ENCODE measurements at places on chromosomes 4 and X.

- DNase-seq, result peak; percentile 28
Observed at GRCh38 chrX:22889819-22890218, 109.9 kb upstream of the DDX53 start.

DNA sequence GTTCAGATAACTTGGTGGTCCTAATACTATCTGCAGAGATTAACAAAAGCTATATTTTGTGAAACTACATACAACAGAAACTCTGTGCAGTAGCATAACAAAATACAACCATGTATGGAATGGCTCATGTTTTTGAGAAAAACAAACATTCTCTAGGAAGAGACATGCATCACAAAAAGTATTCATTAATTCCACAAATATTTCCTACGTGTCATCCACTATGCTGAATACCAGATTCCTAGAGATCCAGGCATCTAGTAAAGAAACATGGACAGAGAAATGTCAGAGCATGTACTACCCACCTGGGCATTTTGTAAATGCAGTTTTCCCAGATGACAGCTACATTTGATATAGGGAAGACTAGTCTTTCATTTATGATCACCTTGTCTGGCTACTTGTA lies 248.1 kb downstream of the OPHN1 start:
- no peak for DNase-seq

DNA sequence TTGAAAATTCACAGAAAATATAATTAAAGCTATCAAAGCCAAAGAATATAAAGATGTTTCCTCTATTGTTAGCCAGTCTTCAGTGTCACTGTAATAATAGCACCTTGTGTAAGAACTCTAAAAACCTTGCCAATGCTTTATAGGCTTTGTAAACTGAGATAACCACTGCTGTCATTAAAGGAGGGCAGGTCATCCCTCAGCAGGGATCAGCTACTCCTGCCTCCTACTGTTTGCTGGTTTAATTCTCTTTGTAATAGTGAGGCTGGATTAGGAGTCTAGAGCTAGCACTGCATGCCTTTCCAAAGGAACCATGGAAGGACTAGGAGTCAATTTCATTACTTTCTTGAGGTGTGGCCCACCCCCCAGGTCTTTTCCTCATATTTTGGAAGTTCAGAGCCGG lies 46.2 kb downstream of the FHIP1A start:
- no peak for DNase-seq

GRCh38 chr4:114296126-114296525 lies 302.5 kb upstream of the UGT8 start:
- DNase-seq, result no peak

DNA sequence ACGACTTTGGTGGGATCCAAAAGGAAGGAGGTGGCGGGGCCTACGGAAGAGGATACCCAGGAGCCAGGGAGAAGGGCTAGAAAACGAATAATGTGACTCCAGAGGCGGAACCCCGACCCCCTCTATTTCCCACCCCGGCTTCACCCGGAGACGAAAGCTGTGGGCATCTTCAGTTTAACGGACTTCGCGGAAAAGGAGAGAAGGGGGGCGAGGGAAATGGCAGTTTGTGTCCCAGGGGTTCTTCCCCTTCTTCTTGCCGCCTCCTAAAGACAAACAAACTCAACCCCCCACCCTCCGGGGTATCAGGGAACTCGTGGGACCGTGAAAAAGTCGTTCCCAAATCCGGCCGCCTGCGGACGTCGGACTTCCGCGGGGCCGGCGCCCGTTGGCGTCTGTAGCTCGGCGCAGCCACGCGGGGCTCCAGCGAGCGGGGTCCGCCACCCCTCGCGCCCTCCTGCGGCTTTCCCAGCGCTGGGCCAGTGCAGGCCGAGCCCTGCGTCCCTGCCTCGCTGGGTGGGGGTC lies 3.6 kb upstream of the LEF1 start:
- DNase-seq, result peak; percentile 85

GRCh38 chr4:10783351-10783750 lies 98.8 kb upstream of the CLNK start:
- DNase-seq, result no peak

GRCh38 chr4:20253735-20254409 lies 2.2 kb downstream of the SLIT2 start:
- peak; percentile 60 for DNase-seq

- DNase-seq, result peak; percentile 40
Observed at GRCh38 chr4:60938621-60939020, 261.5 kb upstream of the ADGRL3 start.

DNA sequence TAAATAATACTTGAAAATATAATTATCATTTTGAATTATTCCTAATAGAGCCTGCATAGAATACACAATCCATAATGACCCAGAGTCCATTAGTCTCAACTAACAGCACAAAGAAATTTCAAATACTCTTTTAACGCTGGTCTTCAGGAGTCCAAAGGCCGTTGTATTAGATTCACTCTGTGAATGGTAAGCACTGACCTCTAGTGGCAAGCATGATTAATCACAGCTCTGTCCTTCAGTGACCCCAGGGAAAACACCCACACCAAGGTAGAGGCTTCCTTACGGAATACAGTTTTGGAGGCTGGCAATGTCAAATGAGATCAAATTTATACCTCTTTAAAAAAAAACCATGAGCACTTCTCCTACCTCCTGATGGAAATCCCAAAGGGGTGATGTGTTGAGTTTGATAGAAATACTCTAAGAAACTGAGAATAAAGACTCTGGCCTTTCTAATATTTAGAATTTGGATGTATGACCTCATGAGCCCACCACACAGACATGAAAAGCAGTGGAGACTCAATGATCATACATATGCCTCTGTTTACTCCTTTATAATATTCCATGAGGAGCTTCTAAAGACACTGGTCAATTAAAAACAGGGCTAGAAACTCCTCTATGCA lies 147.2 kb upstream of the DKK2 start:
- DNase-seq, result peak; percentile 53

DNA sequence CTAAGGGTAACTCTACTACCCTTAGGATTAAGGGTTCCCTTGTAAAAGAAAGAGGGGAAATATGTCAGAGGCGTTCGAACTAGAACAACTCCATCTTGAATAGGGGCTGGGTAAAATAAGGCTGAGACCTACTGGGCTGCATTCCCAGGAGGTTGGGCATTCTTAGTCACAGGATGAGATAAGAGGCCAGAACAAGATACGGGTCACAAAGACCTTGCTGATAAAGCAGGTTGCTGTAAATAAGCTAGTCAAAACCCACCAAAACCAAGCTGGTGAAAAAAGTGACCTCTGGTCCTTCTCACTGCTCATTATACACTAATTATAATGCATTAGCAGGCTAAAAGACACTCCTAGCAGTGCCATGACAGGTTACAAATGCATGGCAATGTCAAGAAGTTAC lies 922.0 kb downstream of the DMD start:
- DNase-seq, result no peak

DNA sequence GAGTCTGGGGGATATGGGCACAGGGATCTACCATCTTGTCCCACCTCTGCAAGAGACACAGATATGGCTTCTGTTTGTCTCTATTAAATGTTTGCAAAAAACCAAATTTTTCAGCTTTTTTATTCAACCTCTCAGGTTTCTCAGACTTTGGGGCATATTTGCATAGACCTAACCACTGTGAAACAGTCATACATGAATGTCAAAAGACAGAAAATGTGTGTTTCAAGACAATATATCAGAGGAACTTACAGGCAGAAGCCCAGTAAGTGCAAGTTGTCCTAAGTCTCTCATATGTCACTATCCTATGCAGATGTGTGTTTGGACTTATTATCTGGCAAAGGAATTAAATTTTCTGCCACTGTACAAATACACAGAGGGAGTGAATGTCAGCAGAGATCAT lies 951.2 kb downstream of the PCDH18 start:
- DNase-seq, result no peak

DNA sequence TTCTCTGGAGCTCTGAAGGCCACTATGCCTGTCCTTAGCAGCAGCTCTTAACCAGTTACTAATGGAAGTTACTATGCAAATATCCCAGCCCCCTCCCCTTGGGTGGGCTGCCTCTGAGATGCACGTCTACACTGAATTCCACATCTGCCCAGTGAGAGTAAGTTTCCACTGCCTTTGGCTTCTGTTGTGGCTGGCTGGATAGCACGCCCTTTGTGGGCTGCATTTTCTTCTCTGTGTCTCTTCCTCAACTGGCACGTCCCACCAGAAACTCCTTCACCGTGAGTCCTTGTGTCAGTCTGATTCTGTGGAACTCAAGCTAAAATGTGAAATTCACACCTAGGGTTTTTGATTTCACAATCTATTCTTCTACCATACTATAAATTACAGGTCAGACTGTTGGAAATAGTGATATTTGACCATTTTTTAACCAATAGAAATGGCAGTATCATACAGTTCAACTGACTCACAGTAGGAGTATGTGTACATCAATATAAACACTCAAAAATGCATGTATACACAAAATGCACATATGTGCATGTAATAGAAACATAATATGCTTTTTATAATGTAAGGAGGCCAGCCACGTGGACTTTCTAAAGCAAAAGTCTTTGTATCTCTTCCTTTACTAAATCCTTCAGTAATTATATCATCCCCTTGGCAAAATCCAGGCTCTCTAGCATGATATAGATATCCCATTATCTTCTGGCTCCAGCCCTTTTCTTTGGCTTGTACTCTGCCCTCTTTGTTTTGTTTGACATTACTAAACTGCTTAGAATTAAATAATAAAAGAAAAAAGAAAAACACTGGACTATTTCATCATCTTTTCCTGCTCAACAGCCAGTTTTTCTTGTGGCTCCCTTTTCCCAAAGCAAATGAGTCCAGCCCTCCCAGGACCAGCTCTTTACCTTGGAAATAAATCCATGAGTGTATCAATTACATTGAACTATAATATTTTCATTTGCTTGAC lies 33.2 kb upstream of the LDB2 start:
- DNase-seq, result no peak
